ENCODE measurements at places on chromosomes 4 and X.
A peak's percentile ranks its signal among the peaks of the same experiment; 100 is the strongest.

- no peak for DNase-seq
Observed at GRCh38 chrX:12360383-12360782, 222.1 kb downstream of the FRMPD4 start.

- peak; percentile 89 for DNase-seq
Observed at GRCh38 chr4:55866290-55866907, 13.0 kb downstream of the EXOC1 start.

- no peak for DNase-seq
Observed at GRCh38 chr4:66636349-66636748, 909.0 kb downstream of the CENPC start.

DNA sequence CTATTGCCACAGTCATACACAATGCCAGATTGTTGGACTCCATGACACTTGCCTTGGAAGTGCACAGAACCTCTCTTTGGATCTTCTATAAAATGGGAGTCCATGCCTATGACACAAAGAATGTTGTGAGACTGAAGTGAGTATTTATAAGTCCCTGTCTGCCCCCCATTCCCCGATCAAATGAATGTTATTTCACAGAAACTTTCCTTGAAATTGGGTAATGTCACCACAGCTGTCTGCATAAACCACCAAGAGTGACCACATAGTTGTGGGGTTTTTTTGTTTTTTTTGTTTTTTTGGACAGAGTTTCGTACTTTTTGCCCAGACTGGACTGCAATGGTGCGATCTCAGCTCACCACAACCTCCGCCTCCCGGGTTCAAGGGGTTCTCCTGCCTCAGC, 27.1 kb upstream of the REST start:
- peak; percentile 44 for DNase-seq

GRCh38 chrX:7435822-7436221, 287.9 kb upstream of the PUDP start:
- peak; percentile 51 for DNase-seq

DNA sequence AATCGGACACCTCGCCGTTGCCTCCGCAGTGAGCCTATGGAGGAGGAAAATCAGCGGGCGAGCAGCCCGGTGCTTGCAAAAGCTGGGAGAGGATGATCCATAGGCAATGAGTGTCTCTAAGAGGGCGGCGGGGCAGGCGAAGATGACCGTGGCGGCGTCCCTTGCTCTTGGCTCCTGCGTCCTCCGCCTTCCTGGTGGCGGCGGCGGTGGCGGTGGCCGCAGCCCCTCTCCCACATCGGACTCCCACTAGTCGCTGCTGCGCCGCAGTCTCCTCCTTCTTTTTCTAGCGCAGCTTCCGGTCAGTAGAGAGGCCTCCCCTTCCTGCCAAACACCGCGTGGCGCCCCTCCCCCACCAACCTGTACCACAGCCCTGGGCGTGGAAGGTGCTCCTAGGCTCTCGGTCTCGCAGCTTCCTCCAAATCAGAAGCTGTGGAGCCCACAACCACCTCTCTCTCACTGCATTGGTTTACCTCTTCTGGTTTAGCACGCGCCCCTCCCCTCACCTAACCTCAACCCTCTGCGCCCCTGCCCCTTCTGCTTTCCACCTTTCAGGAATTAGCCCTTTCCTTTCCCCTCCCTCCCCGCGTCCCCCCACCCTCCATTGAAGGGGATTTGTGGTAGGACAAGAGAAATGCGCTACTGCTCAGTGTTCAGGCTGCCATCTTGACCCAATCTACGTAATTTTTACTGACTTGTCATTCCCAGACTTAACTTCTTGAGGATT, at the start of gene SPIN3:
TSS of gene SPIN3 (minus strand) at position 271 of the 724 bp plus-strand sequence. CDS start 594 bp downstream, outside the sequence.
- DNase-seq: peak; percentile 82

DNA sequence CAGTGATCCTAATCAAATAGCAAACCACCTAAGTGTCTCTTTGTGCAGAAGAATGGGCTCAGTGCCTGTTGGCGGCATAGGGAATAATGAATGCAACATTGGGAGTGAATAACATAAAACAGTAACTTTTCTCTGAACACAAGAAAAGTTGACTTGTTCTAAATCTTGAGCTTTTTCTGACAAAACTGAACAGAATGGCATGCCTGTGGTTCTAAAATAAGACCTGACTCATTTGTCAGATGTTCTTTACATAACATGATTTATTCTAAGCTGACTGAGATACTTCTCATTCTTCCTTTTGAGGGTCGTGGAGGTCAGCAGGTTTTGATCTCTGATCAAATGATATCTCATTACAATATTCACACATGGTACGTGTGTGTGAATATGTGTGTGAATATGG, 165.4 kb upstream of the WDR1 start:
- DNase-seq: no peak

- DNase-seq: peak; percentile 19
Observed at GRCh38 chrX:2457289-2458133, 43.3 kb downstream of the DHRSX start.

GRCh38 chrX:12332786-12333347, 194.6 kb downstream of the FRMPD4 start:
- DNase-seq: no peak

DNA sequence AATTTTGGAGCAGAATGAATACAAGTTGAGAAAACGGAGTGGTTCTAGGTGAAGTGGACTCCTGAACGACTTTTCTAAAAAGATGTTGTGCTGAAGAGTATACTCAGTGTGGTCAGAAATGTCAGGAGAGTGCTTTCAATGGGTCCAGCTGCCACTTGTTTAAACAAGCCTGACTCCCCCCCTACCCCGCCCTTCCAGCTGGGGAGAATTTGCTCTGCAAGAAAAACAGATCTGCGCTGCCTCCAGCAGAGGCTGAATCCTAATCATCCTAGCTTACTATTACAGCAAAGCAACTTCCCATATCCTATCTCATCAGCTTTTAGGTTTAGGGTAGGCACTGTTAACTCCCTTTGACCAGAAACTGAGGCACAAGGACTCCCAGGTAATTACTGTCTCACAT, 1.9 kb downstream of the MAP3K15 start:
- DNase-seq: peak; percentile 10

GRCh38 chr4:142348613-142349021, 497.5 kb downstream of the INPP4B start:
- DNase-seq: no peak

GRCh38 chrX:152991123-152991522, 2.8 kb downstream of the PNMA5 start:
- DNase-seq: no peak

GRCh38 chr4:117357866-117358265, 272.5 kb upstream of the TRAM1L1 start:
- no peak for DNase-seq

DNA sequence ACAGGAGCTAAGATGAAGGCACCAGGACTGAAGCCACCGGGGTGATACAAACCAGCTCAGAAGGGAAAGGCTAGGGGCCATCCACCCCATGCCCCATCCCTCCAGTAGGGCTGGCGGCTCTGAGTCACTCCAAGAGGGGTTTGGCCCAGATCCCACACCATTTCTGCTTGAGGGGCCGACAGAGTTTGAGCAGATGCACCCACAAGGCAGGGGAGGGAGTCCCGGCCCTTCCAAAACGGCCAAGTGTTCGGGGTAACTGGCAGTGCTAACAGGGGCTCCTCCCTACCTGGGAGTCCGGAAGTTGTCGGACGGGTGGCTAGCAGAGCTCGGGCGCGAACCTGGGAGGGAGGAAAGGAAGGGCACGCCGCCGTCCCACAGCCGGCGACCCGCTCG, 412 bp downstream of the SLC10A3 start:
- peak; percentile 58 for DNase-seq

DNA sequence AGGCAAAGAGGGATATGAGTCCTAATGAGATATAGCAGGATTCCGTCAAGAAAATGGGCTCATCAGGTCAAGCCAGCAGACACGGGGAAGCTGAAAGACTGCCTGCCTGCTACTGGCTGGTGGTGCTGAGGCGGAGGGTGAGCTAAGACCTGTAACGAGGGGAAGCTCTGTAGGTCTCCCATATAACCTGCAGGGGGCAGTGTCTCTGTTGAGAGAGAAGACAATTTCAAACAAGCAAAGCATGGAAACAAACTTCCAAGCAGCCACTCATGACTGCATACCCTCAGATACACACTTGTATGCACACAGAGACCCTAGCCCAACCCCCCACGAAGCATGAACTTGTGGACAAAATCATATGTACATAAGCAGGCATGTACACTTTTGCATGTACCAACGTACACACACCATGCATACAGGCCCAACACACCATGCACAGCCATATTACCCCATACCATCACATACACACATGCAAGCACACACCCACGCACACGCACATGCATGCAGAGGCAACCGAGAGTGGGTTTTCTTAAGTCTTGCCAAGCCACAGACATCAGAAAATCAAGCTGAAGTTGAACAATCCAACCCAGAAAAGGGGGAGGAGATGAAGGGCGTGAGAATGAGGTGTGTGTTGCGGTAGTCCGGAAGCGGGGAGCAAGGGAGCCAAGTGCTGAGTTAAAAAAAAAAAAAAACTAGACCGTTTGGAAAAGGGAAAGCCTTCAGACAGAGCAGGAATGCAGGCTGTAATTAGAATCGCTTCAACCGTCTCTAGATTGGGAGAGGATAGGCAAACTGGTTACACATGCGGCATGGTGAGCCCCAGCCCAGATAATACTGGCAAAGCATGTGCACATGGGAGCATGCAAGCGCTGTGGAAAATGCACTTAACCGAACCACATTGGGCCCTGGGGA, 71.0 kb downstream of the PJA1 start:
- DNase-seq: peak; percentile 64

DNA sequence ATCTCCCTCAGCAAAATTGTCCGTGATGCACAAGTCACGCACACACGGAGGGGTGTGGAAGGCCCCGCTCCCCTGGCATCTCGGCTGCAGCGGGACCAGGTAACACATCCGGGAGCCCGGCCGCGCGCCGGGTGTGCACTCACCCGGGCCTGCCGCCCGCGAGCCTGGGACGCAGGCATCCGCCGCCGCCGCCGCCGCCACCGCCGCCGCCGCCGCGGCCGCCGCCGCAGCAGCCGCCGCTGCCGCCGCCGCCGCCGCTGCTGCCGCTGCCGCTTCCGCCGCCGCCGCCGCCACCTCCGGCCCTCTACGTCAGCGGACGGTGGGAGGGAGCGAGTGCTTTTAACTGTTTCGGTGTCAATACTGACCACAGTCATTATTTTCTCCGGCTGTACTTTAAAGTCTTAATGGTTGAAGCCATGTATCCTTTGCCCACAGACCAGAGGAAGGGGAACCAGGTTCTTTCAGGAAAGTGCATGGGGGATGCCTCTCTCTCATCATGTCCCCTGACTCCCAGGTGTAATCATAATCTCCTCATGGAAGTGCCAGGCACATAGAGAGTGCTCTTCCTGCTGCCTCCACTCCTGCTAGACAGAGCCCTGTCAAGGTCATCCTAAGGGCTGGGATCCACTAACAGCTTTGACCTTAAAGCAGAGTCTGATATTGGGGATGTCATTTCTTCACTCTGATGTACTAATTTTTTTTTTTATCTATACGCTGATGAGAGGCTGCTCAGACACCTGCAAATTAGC, 38.0 kb downstream of the MAGEE2 start:
- DNase-seq: peak; percentile 25

- no peak for DNase-seq
Observed at GRCh38 chrX:67781132-67781531, 237.3 kb downstream of the AR start.

GRCh38 chr4:185587427-185588161, 52.3 kb upstream of the PDLIM3 start:
- no peak for DNase-seq

DNA sequence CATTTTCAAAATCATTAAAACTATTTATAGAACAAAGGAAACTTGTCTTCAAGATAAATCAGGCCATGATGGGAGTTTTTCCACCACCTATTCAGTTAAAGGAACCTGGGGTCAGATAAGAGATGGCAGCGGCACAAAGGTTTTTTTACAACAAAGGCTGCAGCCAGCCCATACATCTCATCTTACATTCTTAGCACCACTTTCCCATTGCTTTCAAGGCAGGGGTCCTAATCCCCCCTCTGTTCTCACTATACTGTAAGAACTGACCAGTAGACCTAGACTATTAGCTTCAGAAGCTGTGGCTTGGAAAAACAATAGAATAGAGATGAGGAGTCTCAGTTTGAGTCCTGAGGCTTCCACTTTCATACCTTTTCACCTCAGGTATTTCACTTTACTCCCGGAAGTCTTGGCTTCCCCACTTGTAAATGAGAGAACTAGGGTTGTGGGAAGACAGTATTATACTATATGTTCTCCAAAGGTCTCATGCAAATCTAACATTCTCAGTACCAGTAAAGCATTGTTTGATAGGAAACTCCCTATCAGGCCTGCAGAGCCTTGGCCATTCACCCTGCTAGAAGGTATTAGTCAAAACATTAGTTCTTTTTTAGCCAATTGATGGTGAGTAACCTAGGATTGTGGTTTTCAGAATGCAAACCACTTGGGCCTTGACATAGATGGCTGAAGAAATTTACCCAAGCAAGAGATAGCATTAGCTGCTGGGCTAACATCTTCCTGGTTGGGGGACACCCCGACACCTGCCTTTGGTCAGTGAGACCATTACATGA, 182.9 kb upstream of the PBDC1 start:
- DNase-seq: no peak

DNA sequence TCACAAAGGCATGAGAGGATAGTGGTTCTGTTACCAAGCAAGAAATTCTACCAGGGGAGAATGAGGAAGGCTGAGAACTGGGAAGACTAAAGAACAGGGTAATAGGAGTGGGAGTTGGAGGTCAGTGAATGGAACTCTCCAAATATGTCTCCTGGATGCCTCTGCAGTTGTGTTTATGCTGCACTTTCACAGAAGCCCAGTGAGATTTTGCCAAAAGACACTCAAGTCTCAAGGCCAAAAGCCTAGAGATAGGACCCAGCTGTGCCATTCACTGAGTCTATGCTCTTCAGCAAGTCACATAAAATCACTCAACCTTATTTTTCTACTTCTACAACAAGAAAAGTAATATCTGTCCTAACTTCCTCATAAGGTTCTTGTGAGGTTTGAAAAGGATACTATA, 285.4 kb downstream of the UNC5C start:
- no peak for DNase-seq

Data from NB4 (cell line).